Activated CD4-positive, alpha-beta T cell treated with anti-CD3 and anti-CD28 coated beads for 36 hours (primary cell): ENCODE measurements at places on chromosomes 2 and 18.

- no peak for DNase-seq
These were observed 715.8 kb downstream of the ERBB4 start for GRCh38 chr2:211822686-211823335.

DNA sequence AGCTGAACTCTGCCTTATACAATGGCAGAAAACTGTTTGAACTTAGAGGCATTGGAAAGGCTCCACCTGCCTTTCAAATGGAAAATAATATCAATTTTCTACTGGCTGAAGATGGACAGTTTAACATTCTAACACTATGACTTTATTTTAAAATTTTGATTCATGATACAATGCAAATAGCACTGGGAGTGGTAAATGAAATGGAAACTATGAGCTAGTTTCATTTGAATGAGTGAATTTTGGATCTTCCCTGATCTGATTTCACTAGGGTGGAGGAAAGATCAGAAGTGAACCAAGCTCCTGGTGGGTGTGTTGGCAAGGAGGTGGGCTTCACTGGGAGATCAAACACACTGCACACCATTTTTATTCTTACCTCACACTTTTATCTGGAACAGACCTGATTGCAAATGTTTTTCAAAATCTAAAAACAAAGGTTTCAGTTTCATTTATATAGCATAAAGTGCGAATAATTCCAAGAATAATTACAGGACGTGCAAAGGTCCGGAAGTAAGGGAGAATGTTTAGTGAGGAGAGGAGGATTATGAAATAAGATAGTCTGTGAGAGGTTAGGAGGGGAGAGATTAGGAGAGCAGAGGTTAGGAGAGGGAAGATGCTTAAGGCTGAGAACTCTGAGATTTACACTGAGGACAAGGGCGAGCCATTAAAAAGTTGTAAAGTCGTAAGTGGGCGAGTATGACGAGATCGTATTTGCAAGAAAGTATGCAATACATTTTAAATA lies 18.6 kb upstream of the MBP start:
- no peak for DNase-seq

- DNase-seq = no peak
These were observed 82.4 kb upstream of the COL5A2 start for GRCh38 chr2:189261916-189262315.

DNA sequence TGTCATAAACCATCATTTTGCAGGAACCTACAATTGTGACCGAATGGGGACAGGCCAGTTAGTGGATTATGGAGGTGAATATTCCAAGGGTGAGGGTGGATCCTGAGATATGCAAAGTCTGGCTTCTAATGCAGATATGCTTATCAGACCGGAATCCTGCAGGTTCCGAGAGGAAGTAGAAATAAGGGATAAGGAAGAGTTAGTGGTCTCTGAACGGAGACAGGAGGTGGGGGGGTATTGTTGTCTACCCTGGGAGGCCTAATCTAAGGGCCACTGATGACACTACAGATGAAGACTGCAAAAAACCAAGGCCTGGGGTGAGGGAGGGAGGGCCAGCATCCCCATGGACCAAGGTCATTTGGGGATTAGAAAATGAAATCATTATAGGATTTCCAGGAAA lies 67.7 kb upstream of the GATA6 start:
- DNase-seq = no peak

DNA sequence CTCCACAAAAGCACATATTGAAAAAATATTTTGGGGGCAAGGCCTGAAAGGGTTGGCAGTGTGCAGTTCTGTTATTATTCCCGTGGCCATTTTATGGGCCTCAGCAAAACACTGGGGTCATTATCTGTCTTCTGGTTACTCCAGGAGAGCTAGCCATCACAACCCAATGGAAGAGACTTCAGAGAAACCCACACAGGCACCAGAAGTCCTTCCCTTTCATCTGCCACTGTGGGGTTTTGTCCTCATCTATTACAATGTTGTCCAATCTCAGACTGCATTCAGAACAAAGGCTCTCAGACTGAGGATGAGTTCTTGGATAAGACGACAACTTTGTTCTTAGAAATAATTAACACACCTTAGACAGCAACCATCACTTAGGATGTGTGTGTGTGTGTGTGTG lies 98.4 kb downstream of the PIEZO2 start:
- DNase-seq = no peak

- no peak for DNase-seq
These were observed 57.0 kb upstream of the SCN1A start for GRCh38 chr2:166184789-166185188.

DNA sequence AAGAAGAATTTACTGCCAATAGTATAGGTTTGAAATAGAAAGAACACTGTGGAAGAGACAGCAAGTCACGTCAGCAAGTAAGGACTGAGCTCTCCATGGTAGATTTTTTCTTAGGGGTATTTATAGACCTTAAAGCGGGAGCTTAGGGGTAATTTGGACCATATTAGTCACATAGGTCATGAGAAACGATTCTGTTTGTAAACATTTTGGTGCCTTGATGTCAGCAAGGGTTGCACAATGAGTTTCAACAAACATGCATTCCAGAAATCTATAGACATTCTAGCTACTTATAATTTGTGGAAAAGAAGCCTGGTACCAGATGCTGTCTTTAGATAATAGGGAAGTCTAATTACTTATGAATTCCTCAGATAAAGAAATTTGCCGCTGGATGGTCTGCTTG lies 624.7 kb downstream of the TDRD15 start:
- no peak for DNase-seq

DNA sequence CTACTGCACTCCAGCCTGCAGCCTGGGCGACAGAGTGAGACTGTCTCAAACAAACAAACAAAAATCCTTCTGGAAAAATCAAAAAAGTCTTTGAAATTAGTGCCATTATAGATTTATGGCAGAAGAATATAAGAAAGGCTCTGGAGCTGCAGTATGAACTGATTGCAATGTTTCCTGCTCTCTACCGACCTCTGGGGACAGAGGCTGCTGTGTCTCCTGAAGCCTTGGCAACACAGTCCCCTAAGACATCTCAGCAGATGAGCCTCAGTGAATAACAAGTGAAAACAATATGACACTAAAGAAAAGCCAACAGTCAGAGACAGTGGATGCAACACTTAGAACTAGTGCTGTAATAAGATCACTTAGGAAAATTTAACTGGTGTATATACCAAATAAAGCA lies 494.9 kb upstream of the LRATD1 start:
- DNase-seq = no peak

DNA sequence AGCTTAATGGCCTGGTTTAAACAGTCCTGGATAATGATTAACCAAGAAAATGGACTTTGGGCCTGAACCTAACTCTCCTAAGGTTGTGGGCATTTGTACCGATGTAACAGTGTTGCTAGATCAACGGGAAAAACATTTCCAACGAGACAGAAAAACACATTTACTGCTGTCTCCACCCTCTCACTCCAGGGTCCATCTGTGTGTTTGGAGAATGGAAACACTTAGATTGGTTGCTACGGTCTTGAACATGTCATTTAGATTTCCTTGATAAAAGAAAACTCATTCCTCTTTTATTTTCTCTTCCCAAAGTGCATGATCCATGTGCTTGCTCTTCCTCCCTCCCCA lies 88.0 kb downstream of the SOCS6 start:
- DNase-seq = no peak

DNA sequence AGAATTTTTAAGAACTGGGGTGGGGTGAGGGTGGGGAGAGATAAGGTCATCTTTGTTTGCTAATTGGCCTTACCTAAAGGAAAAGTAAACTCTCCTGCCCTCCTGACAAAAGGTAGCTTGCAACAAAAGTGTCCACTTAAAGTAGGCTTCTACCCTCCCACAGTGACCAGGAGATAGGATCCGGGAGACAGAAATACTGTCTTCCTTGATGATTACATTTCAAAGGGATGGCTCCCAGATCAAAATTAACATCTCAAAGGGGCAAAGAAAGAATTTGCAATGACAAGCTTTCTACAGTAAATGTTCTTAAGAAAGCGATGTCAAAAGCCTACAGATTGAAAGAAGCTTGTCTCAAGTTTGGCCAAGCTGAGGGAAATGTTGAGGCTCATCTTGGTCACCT lies 775.3 kb downstream of the CPS1 start:
- DNase-seq = no peak

GRCh38 chr18:79986726-79987125 lies 1.6 kb downstream of the TXNL4A start:
- DNase-seq = no peak

GRCh38 chr2:112836695-112837117 lies at the start of gene IL1B:
Gene IL1B (minus strand): TSS chr2:112836779. CDS start chr2:112836229, 550 bp downstream.
- DNase-seq = no peak

DNA sequence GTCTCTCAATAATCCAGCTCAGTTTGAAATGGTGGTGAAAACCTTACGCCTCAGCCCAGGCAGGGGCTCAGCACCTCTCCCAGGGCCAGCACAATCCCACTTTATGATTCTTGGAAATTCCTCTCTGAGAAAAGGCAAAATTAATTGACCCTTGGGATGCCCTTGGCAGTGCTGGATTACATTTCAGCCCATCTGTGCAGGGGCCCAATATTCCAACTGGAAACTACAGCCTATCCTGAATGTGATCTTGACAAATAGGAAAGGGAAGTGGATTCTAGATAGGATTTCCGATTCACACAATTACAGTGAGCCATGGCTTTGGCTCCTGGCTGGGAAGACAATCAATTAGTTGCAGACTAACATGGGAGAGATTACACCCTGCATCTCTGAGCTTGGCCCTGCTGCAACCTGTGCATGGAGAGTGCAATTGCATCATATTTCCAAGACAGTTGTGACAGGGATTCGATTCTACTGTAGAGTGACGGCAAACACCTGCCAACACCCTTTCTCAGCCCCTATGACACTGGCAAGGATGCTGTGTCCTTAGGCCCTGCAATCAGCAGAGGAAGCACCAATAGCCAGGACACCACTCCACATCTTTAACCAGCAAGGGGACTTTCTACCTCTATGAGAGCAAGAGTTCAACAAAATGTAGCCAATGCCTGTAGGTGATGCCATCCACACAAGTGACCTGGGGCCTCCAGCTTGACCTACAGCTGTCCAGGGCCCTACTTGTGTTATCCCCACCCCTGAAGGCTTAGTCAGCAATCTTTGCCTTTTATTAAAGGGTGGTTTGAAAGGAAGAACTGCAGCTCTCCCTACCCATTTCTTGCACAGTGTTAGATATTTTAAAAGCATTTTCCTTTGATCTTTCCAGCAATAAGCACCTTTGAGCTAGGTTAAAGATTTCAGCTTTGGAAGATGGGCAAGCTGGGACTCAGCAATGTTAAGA lies 187.2 kb upstream of the HS6ST1 start:
- no peak for DNase-seq

GRCh38 chr2:234375176-234375880 lies 121.6 kb downstream of the ARL4C start:
- DNase-seq = no peak

DNA sequence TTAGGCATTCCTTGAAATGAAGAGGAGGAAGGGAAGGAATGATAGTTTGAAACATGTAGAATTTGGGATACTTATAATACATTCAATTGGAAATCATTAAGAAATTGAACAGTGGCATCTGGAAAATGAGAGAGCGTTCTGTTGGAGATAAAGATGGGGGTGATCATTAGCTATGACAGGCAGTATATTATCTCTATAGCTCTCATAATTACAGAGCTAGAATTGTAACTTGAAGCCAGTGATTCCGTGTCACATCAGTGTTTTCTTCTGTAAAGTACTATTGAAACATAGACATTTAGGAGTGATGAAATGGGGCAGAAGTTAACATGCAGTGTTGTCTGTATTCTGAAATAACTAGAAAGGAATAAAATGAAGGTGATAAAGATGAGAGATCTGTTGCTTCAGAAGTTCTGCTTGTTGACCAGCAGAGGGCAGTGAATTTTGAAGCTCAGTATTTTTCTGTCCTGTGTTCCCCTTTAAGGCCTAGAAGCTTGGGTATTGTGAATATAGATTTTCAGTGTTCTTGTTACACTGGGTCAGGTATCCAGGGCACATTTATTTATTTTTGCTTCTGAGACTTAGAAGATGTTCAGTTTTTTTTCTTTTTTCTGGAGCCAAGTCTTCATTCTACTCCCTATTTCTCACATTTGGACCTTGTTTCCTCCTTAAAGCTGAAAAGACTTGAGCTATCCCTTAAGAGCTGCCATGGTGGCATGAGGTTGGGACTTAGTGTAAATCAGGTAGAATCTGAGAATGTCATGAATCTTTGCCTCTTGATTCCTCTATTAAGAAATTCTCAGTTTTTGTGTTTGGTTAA lies 157.4 kb downstream of the TAF4B start:
- DNase-seq = no peak

- DNase-seq = no peak
These were observed 92.2 kb downstream of the ALPK2 start for GRCh38 chr18:58536534-58537271.

DNA sequence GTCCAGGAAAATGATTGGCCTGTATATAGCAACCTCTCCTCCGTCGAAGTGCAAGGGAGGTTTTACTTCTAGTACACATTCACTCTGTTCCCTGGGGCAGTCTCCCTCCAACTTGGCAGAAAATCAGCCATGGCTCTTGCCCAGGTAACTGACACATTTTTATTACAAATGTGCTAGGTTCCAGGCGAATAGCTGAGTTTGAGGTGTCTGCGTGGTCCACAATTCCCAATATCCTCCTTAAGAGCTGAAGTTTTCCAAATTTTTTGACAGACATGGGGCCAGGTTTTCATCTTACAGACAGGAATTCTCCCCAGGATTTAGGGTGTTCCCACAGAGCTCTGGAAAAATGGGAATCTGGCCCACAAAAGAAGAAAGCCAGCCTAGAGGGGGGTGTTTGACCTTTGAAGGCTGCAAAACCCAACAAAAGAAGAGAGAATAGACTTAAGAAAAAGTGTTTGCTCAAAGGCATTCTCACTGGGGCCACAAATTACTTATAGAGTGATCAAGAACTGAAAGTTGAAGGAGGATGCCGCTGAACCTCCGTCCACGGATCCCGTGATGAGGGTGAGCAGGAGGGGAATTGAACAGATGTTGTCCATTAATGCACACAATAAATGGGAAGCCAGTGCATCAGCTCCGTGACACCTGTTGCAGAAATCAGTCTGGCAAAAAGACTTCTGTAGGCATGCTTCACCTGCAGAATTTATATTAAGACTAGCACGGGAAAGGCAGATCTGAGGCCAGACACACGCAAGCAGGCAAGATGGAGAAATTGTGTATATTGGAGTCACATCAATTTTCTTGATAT lies 242.3 kb upstream of the COPS8 start:
- DNase-seq = no peak

- no peak for DNase-seq
These were observed 66.0 kb upstream of the MYCN start for GRCh38 chr2:15874321-15874720.

GRCh38 chr18:60754413-60755009 lies 381.9 kb upstream of the MC4R start:
- no peak for DNase-seq

GRCh38 chr2:201149064-201149820 lies 33.3 kb downstream of the CFLAR start:
- DNase-seq = no peak
